H4 (cell line): ENCODE measurements at places on chromosomes 1 and 21. TPM values are rescaled to one million over a fixed set of nuclear protein-coding genes. Genes with fewer than 3 reads are reported as not detected.

The JAK1 gene
- total RNA-seq: 67.7 and 88.9 TPM in 2 replicates

The OR2T29 gene
- not detected in 2 replicates for total RNA-seq

The CFHR2 gene
- total RNA-seq: not detected in 2 replicates

The CLCA2 gene
- 0.06 and 0.16 TPM in 2 replicates for total RNA-seq

The C4BPB gene
- not detected in 2 replicates for total RNA-seq

The PBX1 gene
- 22.2 and 25.8 TPM in 2 replicates for total RNA-seq

The LIX1L gene
- 15.1 and 18.7 TPM in 2 replicates for total RNA-seq

The XCL2 gene
- not detected in 2 replicates for total RNA-seq

The TSACC gene
- 0.23 and 0.39 TPM in 2 replicates for total RNA-seq

The TFF1 gene
- total RNA-seq: not detected in 2 replicates

The HSD3B2 gene
- total RNA-seq: not detected in 2 replicates

The MRPS14 gene
- total RNA-seq: 30.3 and 32.7 TPM in 2 replicates

The TEDDM1 gene
- total RNA-seq: not detected in 2 replicates

The AK2 gene
- total RNA-seq: 178 and 192 TPM in 2 replicates

The USH2A gene
- total RNA-seq: 0.04 TPM in 1 of 2 replicates, not detected in the other

The PLA2G2F gene
- total RNA-seq: not detected in 2 replicates

The OR2L3 gene
- total RNA-seq: not detected in 2 replicates

The C4BPA gene
- 0.15 TPM in 1 of 2 replicates, not detected in the other for total RNA-seq

The IGSF8 gene
- total RNA-seq: 13.7 and 20.7 TPM in 2 replicates

The NBPF1 gene
- total RNA-seq: 20.9 and 24.0 TPM in 2 replicates

The S100A12 gene
- total RNA-seq: not detected in 2 replicates

The PARP1 gene
- total RNA-seq: 234 and 256 TPM in 2 replicates

The FMO1 gene
- 0.06 TPM in 1 of 2 replicates, not detected in the other for total RNA-seq

The ZNF593OS gene
- not detected in 2 replicates for total RNA-seq

The CELA2A gene
- not detected in 2 replicates for total RNA-seq

The PPIE gene
- 43.7 and 49.4 TPM in 2 replicates for total RNA-seq

The TBX15 gene
- not detected in 2 replicates for total RNA-seq

The CD52 gene
- total RNA-seq: 3.0 TPM in 1 of 2 replicates, not detected in the other

The MPZL1 gene
- 59.2 and 76.5 TPM in 2 replicates for total RNA-seq

The CACNA1E gene
- total RNA-seq: 0.10 TPM in 1 of 2 replicates, not detected in the other

The PCP4L1 gene
- total RNA-seq: not detected in 2 replicates

The SETD4 gene
- 14.6 and 18.0 TPM in 2 replicates for total RNA-seq
